ENCODE measurements at places on chromosomes 3 and 15.

DNA sequence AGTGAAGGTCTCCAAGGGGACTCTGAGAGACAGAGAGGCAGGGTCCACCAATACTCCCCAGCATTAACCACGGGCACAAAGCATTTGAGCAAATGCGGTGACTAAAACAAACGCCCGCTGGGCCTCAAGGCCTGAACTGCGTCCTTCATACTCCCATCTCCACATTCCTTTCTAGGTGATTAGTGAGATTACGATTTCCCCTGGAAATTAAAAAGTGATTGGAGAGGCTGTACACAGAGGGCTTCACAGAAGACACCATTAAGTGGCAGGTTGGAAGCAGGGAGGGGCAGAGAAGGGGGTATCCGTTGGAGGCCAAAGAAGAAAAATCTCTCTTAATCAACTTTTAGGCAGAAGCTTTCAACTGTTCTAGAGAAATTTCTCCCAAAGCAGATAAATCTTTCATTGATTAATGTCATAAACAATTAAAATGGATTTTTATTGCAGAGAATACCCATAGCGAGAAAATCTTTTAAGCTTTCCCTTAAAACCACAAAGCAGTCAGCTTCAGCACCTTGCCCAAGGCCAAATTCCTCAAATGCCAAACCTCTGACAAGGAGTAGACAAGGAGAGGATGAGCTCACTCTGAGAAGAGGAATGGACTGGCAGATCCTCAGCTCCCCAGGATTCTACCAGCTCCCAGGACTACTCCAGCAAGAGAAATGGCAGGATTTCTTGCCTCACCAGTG is 38.2 kb downstream of the MB21D2 start:
- DNase-seq: no peak

DNA sequence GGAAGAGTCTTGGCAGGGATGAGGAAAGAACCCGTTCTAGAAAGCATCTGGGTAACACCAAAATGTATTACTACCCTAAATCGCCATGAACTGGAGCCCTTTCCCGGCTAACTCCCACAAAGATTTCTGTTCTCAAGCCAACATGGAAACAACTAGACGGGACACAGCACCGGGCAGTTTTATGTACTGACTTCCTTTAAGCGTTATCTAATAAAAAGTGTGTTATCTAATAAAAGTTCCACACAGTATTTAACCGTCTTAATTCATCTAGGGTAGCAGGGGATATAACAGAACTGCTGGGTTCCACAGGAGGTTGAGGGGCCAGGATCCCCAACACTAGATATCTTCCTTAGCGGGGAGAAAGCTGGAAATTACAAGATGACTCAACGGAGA is 347 bp upstream of the C3orf62 start:
- no peak for DNase-seq

DNA sequence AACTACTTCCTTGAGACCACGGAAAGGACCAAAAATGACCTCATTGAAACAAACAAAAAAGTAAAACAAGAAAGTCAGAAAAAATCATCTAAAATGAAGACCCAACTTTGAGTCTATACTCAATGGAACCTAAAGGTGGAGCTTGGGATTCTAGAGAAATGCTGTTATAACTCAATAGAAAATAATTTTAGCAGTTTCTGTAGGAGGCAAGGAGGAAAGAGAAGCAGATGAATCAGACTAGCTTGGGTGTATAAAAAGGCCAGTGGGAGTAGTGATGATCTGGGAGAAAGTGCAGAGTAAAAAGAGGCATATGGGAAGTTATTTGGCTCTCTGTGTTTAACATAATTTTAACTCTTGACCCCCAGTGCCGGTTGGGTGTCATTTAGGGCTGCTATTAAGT is 94.4 kb downstream of the TMCO5A start:
- DNase-seq: no peak

DNA sequence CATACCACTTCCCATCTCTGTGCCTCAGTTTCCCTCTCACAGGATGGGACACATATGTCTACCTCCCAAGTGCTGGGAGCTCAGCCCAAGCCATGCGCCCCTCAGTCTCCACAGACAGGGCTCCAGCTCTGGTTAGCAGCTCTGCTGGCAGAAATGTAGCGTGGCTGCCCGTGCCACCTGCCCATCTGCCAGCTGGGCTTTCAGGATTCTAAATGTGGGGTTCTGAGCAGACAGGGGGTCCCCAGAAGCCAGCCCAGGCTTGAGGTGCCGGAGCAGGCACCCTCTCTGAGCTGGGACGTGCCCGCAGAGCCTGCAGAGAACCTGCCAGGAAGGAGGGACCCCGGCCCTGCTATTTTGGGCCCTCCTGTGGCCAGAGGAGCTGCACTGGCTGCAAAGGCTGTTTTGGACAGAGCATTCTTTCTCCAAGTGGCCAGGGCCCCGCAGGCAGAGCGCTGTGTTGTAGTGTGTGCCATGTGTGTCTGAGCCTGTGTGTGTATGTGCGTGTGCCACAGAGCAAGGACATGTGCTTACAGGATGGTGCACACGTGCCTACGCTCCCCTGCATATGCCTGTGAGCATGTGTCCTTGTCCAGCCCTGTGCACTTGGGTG is 31.7 kb downstream of the PSTPIP1 start:
- DNase-seq: peak; percentile 28

DNA sequence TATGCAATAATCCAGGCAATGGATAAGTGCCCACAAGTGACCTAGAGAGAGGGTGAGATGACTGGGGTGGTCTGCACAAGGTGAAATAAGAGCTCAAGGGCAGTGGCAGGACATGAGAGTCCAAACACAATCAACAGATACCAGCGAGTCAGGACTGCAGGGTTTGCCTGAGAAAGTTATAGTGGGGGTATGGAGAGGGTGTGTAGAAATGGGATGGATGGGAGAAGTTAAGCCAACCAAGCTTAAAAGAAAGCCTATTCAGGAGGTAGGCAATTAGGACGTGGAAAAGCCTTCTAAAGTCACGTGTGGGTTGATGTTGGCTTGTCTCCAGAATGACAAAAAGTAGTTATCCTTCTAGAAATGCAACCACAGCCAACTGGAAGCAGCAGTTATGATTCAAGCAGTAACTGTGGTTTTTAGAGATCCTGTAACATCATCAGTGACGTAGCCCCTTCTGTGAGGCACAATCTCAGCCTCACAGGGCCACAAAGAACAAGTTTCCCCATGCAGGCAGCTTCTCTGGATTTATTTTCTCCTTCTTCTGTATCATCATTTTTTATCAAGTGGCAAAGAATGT is 56.1 kb downstream of the FAM174B start:
- DNase-seq: no peak

GRCh38 chr3:23192816-23193215 is 10.3 kb upstream of the UBE2E2 start:
- no peak for DNase-seq

- DNase-seq: peak; percentile 15
These were observed 29.7 kb upstream of the KLF13 start for GRCh38 chr15:31296646-31297574.

DNA sequence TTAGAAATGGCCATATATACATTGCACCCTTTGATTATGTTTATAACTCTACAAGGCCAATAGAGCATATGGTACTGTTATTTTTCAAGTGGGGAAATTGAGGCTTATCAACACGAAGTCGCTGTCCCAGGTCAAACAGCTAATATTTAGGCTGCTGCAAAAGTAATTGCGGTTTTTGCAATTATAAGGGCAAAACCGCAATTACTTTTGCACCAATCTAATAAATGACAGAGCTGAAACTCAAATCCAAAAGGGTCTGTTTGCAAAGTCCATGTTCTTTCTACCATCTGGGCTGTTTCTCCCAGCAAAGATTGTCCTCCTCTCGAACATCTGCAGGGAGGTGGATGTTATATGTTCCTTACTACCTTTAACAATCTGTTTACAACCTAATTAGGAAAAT is 147.2 kb downstream of the CADPS start:
- no peak for DNase-seq

DNA sequence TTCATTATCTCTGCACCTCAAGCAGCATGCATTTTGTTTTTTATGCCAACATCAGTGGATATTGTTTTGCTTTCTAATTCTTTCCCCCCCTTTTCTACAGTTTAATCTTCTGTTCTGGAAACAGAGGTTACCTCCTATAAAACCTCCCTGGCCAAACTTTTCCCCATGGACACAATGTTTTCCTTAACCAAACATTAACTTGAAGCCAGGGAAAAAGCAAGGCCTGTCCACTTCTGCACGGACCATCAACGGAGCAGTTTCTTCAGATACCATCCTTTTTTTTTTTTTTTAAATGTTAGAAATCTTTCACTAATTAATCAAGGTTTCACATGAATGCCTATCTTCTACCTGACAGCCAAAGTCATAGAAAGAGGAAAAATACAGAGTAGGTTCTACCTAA is 127.0 kb downstream of the ADAMTS9 start:
- DNase-seq: no peak

GRCh38 chr15:33425142-33425541 is 114.4 kb downstream of the RYR3 start:
- peak; percentile 26 for DNase-seq

GRCh38 chr3:150811984-150812383 is 49.0 kb upstream of the SIAH2 start:
- no peak for DNase-seq

- DNase-seq: no peak
These were observed 9.5 kb downstream of the CA12 start for GRCh38 chr15:63372018-63372705.

DNA sequence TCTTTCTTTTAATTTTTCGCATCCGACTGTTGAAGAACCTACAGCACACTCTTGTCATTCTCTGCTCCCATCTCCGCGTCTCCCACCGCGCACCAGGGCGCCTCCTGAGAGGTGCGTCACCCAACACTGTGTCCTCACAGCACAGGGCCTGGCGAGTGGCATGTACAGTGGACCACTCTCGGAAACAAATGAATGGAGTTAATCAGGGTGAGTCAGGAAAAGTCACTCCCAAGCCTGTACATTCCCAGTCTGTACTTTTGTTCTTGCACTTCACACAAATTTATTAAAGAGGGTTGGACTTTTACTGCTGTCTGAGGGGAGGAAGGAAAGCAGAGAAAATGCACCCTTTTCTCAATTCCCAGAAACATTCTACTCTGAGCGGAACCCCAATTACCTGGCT is 625 bp downstream of the COL6A6 start:
- DNase-seq: peak; percentile 45

DNA sequence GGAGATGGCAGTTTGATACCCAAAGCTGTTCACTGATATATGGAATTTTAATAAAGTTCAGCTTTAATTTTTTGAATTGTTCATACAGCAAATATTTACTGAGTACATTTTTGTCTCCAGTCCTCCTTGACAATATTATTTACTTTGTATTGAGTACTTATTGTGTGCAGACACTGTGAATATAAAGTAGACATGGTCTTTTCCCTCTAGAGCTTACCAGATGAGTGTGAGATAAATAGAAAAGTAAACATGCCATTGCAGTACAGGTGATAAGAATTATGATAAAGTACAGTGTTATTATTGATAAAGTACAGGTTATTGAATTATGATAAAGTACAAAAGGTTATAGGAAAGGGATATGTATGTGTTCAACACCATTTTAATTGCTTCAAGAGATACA is 2.1 kb downstream of the UBA5 start:
- no peak for DNase-seq

- DNase-seq: peak; percentile 55
These were observed 112.8 kb upstream of the ICE2 start for GRCh38 chr15:60591496-60592370.

DNA sequence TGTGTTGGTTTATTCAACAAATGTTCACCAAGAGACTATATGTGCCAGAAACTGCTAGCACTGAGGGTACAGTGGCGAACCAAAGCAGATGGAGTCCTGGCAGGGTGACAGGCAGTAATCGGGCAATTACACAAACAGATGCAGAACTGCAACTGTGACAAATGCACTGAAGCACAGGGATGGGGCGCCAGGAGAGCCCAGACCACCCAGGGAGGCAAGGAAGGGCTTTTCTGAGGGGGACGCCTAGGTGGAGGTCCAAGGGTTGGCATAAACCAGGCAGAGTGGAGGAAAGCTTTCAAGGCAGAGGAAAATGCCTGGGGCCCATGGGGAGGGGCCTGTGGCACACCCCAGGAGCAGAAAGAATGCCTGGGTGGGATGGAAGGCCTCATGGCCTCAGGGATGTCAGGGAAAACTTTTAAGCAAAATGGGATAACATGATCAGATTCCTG is 5.5 kb downstream of the DIS3L start:
- peak; percentile 78 for DNase-seq

DNA sequence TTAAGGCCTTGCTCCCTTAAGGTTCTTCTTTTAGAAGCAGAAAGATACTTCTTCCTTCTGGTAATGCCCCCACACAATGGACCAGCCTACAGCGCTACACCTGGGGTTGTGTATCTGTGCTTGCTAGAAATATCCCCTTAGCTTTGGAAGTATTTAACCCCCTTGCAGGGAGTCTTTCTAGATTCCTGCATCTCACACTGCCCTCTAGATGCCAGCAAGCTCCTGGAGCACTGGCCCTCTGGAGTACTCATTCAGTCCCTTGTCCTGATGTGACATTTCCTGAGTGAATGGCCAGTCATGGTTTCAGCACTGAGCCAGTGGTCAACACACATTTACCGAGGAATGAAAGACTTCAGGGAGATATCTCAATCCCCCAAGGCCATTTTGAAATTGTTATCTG is 30.4 kb upstream of the RBP2 start:
- no peak for DNase-seq

- DNase-seq: no peak
These were observed 82.8 kb downstream of the SLCO3A1 start for GRCh38 chr15:91936182-91936775.

DNA sequence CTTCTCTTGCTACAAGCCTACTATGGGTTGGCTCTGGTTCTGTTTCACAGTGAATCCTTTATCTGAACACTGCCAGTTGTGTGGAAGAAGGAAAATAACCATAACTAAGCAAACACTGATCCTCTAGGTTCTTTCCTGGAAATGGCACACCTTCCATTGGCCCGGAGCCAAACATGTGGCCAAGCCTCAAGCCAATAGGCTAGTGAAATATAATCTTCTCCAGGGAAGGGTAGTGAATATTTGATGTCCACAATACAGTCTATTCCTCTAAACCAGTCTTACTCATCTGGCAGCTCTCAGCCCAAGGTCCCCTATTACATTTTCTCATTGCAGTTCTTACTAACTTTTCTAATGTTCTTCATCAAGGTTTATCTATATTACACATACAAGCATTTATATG is 921.3 kb downstream of the TUSC7 start:
- peak; percentile 33 for DNase-seq
